ENCODE measurements at places on chromosomes 12 and 14.
A peak's percentile ranks its signal among the peaks of the same experiment; 100 is the strongest.

- DNase-seq, result peak; percentile 11
These were observed 217.4 kb upstream of the RTL1 start for GRCh38 chr14:101120641-101121507.

GRCh38 chr12:38508246-38508645, 191.7 kb downstream of the ALG10B start:
- no peak for DNase-seq

DNA sequence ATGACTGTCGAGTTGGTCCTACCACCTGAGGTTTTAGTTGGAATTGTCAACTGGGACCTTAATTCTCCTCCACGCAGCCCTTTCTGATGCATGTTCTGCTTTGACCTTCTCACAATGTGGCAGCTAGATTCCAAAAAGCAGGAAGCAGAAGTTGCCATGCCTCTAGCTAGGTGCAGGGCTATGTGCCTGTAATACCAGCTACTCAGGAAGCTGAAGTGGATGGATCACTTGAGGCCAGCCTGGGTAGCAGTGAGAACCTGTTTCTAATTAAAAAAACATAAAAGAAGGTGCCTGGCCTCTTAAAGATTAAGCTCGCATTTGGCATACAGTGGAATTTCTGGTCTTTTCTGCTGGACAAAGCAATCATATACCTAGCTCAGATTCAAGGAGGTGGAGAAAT, 77.1 kb downstream of the FGD4 start:
- DNase-seq, result no peak

DNA sequence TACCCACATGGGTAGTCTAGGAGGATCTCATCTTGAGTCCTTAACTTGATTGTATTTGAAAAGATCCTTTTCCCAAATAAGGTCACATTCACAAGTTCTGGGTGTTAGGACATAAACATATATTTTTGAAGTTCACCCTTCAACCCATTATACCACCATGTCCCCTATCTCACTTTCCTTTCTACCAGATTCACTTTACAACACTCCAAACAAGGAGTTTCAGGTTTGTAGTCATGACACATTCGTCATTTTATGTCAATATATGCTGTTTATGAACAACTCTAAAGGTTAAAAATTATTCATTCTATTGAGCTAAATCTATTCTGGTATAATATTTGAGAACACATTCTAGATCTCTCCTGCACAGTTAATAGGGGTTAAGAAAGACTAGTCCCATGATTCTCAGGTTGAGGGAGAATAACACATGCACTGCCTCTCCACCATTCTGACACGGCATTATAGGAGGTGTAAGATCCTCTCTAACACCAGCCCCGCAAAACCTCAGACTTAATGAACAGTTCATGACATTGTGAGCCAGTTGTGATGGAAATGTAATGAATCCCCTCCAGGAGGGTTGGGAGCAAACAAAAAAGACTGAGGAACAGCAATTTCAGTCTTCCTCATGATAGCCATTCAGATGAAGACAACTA, 72.0 kb upstream of the PSMA6 start:
- no peak for DNase-seq

DNA sequence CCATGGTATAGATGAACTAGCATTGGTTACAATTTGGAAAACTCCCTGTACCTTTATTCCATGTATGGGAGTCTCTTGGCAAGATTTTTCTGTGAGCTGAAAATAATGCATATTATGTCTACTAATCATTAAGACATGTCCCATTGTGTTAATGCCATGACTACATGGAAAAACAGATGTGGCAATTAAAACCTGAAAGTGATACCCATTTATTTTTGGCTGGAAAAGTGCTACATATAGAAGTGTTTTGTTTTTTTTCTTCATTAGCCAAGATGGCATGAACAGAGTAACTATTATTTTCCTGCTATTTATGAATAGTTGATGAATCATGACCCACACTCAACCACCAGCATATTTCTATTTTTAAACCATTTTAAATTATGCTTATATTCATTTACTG, 58.2 kb downstream of the ALG10B start:
- no peak for DNase-seq

- DNase-seq, result no peak
These were observed 119.4 kb downstream of the SLC15A5 start for GRCh38 chr12:16158050-16158449.

DNA sequence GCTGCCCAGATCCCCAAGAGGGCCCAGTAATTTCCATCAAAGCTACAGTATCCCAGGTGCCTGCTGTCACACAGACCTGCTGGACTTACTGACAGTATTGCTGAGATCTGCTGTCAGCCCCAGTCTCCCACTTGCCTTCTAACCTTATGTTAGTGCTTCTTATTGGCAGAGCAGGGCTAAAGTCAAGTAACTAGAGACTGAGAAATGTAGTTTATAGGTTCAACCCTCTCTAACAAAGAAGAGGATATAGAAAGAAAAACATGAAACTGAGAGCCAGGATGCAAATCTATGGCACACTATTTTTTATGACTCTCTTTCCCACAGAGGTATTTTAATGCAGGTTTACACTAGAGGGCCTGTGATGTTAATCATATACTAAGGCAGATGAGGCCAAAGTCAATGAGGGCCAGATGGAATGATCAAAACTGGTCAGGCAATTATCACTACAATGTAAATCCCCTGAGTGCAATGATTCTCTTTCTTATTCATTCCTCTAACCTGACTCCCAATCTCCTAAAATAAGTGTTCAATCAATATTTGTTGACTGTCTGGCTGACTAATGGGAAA, 781.9 kb downstream of the VRK1 start:
- DNase-seq, result no peak

DNA sequence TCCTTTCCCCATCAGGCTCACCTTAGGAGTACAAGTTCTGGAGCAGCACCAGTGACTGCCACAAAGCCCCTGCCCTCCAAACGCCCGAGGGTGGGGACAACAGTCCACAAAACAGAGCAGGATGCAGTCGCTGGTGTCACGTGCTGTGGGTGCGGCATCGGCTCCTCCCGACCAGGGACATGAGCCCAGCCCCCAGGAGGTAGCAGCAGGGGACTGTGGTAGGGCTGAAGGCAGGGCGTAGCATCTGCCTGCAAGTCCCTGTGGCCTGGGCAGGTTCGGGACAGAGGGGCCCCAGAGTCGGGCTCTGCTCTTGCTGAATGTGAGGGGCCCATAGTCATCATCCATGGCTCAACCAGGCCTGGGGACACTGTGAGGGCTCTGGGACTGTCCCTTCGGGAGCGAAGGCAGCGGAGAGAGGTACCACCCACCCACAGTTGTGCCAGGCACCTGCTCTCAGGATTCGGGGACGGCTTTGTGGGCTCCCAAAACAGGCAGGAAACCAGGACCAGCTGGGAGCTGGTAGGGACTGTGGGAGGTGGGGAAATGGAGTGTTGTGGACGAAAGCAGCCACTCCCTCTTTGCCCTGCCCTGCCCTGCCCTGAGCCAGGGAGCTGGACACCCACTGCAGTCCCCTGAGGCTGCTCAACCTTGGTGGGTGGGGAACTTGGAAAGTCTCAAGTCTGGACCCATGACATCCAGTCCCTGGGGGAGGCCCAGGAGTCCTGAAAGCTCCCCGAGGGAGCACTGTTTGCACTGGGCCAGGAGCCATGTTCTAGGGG, 30.7 kb downstream of the FBRSL1 start:
- no peak for DNase-seq

Measured in activated CD4-positive, alpha-beta T cell treated with anti-CD3 and anti-CD28 coated beads, Interleukin-2, amount 50 U/mL, for 48 hours (primary cell).